ENCODE measurements at places on chromosomes 5 and 9. TPM values are rescaled to one million over a fixed set of nuclear protein-coding genes. Genes with fewer than 3 reads are reported as not detected.

The KCNV2 gene
- total RNA-seq, result not detected

GRCh38 chr9:134863306-134863902 lies 17.2 kb upstream of the FCN2 start:
- DNase-seq, result no peak

- no peak for DNase-seq
Observed at GRCh38 chr5:10746711-10747110, 14.3 kb downstream of the DAP start.

The FOXE1 gene
- total RNA-seq, result 0.88 TPM

All from hepatocyte (in vitro differentiated cells).